Hematopoietic multipotent progenitor cell treated with erythropoietin and hydrocortisone succinate and interleukin-3 and kit ligand, for 17 days (in vitro differentiated cells): ENCODE measurements at places on chromosomes 4 and X.

DNA sequence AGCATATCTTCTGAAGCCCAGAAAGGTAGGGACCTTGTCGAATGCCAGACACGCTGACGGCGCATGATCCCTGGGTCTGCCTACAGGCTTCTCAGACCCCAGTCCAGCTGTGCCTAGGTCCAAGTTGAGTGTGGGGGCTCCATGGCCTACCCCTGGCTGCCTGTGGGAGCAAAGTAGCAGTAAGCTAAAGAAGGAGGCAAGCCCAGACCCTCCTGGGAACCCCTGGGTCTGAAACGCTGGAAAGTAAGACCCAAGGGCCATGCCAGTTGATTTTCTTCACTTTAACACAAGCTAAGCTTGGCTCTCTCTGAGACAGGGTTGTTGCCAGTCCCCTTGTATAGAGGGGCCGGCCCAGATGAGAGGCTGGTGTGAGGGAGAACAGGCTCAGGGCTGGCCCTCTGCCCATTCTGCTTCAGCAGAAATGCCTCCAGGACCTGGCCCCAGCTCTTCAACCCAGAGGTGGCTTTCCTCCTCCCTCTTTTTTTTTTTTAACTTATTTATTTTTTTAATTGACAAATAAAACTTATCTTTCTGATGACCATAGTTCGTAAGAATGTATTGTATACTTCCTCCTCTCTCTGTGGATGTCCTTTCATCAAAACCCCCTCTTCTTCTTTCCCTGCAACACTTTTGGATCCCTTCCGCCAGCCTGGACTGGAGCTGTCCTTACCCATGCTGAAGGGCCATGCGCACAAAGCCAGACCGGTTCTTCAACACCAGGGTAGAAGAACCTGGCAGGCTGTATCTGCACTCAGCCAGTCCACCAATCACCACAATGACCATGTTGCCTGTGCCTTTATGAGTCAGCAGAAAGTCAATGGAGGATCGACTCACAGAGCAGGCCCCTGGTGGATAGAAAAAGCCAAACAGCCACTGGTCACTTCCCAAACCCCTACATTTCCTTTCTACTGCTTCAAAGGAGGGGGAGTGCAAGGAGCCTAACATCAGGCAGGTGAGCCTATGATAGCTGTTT is 7.1 kb downstream of the AWAT2 start:
- no peak for DNase-seq

GRCh38 chr4:170729897-170730296 is 640.1 kb upstream of the AADAT start:
- no peak for DNase-seq

- DNase-seq: no peak
These were observed 28.4 kb upstream of the RPS6KA6 start for GRCh38 chrX:84216406-84216805.

DNA sequence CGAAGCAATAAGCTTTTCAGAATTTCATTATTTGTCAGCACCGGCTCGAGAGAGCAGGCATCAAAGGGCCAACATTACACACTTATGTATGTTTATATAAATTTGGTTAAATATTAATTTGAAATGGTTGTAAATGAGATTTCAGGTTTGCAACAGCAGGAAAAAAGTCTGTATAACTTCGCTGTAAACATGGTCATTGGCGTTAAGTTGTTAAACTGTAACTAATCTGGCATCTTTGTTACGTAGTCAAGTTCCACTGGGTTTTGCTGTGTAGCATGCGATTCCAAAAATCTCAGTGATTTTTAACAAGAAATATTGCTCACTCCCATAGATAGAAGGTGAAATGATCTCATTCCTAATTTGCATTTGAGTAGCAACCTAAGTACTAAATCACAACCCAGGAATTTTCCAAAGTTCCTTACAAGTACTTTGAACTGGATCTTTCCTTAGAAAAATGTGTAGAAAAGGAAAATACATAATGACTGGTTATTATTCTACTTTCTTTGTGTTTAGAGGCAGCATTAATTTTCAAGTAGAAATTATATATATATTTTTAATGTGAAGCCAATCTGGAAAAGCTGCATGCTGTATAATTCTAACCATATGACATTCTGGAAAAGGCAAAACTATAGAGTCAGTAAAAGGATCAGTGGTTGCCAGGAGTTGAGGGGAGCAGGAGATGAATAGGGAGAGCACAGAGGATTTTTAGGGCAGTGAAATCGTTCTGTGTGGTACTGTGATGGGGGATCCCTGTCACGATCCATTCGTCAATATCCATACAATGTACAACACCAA is 222.1 kb downstream of the CBR4 start:
- DNase-seq: no peak

GRCh38 chr4:47705326-47705981 is 132.4 kb downstream of the CORIN start:
- DNase-seq: no peak

DNA sequence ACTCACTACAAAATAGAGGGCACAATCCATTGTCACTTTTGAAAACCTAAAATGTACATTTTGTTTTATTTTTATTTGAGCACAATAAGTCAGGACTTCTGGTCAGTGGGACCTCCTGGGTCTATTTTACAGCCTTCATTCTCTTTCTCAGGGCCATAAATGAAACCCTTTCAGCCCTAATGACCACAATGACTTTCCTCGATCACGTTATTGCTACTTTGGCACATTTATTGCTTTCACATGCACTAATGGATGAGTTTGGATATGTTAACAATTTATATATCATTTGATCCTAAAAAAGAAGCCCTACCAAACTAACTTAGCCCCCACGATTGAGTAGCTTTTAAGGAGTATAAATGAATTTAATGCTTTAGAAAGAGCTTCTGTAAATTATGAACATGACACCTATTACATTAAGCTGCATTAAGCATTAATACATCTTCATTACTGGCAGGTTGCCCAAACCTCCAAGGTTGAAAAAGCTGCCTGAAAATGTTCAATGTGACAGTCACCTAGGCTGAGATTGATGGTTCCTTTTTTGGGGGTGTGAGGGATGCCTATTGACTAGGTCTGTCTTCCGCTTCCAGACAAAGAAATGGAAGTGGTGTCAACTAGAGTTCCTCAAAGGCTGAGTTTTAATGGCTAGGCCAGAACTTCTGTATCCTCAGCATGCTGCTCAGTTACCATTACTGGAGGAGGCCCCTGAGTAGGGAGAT is 296.4 kb downstream of the GPAT3 start:
- no peak for DNase-seq

DNA sequence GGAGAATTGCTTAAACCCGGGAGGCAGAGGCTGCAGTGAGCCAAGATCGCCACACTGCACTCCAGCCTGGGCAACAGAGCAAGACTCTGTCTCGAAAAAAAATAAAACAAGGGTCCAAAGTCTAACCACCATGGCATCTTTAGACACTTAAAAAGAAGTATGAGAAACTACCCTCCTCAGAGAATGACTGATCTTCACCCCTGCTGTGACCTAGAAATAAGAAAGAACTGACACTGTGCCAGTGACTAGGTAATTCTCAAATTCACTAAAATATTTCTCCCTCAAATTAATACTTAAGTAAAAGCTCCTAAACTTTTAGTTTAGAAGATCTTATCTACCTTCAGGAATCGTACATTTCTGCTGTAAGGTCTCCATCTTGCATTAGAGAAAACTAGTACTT is 80.3 kb downstream of the AFAP1 start:
- DNase-seq: no peak

DNA sequence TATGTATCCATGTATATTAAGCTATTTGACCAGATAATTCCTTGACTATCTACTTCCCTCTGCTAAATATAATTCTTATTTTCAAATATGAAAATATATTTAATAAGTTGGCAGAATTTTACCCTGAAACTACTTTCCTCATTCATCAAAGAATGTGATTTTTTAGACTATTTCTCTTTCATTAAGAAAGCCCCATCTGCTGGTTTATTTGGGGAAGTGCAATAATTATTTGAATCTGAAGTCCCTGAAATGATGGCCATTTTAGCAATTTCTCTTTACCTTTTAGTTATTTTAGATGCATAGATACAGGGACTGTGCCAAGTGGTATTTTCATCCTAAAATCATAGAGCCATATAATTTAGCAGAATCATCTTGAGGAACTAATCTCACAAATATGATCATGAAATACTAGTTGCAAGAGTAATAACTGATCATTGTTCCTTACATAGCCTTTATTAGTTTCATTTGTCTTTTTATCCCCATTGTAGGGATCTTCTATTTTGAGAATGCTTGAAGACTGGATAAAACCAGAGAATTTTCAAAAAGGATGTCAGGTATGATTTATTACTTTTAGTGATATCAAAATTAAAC is 39.0 kb downstream of the ENPEP start:
- peak; percentile 61 for DNase-seq

DNA sequence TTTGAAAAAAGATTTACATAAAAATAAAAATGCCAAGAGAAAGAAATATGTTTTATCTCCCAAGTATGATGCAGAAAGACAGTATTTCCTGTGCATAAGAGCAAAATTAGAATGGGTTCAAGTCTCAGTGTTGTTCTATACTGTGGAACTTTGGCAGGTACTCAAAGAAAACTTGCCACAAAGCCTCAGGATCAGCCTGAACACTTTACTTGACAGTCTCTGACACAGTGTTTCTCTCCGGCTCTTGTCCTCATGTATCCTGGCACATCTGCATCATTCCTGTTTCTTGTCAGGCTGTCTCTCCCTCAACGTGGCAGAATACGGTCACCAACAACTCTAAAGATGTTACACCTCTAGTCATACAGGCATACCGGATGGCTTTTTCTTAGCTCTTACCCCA is 273.7 kb downstream of the ARHGAP24 start:
- DNase-seq: no peak

DNA sequence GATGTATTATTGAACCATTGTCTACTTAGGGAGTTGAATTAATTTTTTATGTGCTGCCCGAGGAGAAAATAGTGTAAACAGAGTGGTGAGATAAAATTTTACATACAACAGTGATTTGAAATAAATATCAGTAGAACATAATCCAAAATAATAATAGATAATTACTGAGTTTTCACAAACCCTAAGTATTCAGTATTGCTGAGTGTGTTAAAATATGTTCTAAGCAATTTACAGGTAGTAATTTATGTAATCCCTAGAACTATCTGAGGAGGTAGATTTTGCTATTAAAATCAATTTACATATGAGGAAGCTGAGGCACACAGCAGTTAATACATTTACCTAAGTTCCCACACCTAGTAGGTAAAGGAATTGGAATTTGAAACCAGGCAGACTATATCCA is 134.7 kb upstream of the FAT1 start:
- DNase-seq: no peak

DNA sequence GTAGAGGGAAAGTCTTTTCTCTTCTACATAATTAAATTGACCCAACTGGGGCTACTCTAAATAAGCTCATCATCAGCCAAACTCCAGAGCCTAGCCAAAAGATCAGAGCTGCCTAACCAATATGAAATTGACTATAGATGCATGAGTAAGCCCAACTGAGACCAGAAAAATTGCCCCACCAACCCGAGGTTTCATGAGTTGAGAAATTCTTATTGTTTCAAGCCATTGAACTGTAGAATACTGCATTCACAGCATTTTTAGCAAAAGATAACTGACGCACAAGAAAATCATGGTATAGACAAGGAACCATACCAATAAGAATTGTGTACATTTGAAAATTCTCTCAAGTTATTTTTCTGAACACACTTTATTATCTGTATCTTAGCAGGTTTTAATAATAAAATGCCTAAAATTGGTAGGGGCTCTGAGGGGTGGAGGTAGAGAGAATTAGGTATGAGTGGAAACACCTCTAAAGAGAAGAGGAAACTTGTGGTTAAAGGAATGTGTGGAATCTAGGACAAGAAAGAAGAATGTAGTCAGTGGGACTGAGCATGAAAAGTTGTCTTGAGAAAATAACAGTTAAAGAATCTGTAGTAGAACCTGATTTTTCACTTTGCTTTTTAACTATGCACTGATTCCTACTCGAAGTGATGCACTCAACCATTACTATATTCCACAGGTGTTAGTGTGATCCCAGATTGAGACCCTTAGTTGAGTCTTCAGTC is 200.9 kb upstream of the PPP1R2C start:
- no peak for DNase-seq

- DNase-seq: no peak
These were observed 518.0 kb downstream of the TMA16 start for GRCh38 chr4:164012396-164013027.

- no peak for DNase-seq
These were observed 101.3 kb downstream of the SLC2A9 start for GRCh38 chr4:9920029-9920428.
